ENCODE measurements at places on chromosomes 5 and 9.

DNA sequence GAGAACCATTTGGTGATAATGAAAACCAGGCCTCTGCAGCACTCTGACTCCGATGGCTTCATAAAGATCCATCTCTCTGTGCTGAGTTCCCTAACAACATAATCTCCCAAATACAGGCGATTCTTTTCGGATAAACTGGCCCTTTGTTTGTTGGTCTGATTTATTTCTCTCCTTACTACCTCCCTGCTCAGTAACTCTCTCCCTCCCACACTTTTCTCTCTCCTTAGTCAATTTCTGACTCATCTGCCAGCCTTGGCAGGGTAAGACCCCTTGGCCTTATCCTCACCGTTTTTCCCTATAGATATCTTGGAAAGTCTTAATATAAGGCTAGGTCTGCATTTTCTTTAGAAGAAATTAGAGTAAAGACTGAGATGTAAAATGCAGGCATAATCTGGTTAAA lies 128.7 kb downstream of the BRINP1 start:
- DNase-seq, result no peak

DNA sequence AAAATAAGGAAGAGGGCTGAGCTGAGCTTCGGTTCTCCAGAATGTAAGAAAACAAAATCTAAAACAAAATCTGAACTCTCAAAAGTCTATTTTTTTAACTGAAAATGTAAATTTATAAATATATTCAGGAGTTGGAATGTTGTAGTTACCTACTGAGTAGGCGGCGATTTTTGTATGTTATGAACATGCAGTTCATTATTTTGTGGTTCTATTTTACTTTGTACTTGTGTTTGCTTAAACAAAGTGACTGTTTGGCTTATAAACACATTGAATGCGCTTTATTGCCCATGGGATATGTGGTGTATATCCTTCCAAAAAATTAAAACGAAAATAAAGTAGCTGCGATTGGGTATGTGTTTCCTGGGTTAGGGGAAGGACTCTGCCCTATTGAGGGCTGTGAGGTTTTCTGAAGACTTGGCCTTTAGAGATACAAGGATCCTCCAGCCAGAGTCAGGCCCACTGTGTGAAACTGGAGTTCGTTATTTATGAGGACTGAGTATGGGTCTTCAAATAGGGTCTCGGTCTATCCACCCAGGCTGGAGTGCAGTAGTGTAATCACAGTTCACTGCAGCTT lies 3.8 kb downstream of the EGR1 start:
- DNase-seq, result no peak

GRCh38 chr5:181215997-181216989 lies 6.8 kb upstream of the TRIM41 start:
- no peak for DNase-seq

DNA sequence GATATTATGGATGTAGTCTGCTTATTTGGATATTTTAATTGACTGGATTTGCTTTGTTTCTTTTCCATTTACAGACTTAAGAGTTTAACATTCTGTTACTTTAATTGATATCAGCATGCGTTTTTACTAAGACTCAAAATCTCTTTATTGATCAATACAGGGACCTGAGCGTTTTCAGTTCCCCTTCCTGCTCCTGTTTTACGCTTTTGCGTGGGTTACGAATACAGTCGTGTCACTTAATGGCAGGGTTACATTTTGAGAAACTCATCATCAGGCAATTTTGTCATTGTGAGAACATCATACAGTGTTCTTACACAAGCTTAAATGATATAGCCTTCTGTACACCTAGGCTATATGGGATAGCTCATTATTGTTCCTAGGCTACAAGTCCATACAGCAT lies 65.2 kb downstream of the PBX3 start:
- no peak for DNase-seq

GRCh38 chr9:137789295-137789895 lies 88.2 kb upstream of the CACNA1B start:
- no peak for DNase-seq

GRCh38 chr9:83980395-83981125 lies at the start of gene RMI1:
TSS of gene RMI1 (plus strand) at chr9:83980805. CDS start at chr9:84000987, 20,182 bp downstream.
- peak; percentile 99 for DNase-seq

DNA sequence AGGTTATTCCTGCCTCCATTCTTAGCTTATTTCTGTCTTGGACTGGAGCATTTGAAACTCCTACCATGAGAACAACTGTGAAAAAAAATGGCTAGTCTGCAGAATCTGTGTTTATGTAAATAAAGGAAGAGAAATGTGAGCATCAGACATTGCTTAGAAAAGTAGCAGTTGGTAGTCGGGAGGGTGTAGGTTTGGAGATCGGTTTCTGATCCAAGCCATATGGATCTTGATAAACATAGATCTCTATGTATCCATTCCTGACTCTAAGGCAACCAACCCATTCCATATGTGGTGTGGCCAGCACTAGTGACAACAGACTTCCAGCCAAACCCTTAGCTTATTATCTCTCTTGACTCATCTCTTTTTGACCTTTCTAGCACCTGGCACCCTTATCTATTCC lies 127.1 kb downstream of the NMUR2 start:
- DNase-seq, result no peak

DNA sequence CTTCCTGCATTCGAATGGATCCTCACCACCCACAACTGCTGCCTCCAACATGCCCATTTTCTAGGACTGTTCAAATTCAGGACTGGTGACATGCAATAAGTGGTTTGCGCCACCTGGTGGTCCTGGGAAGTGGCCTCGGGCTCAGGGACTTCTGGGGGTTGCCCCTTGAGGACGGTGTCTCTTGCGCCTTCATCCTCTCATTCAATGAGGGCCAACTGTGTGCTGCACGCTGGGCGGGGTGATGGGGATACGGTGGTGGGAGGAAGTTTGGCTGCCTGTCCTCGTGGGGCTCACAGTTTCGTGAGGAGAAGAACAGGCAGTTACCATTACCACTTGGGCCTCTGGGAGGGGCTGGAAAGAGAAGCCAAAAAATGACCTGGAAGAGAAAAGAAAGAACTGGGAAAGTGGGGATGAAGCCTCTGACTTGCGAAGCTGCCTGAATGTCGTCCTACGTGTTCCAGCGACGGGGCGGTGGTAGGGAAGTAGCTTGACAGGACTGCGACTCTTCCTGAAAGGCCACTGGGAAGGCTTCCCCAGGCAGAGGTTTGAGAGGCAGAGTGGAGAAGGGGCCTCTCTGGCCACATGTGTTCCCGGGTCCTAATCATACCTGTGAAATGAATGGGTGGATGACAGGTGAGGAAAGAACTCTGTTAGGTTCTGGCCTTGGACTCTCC lies 49.0 kb downstream of the PSD2 start:
- DNase-seq, result peak; percentile 81

GRCh38 chr9:105694848-105695581 lies 674 bp downstream of the TMEM38B start:
- peak; percentile 75 for DNase-seq

Data from myocyte (in vitro differentiated cells).